Heart left ventricle (tissue), 16 donors: ENCODE measurements at places on chromosomes 11 and 22.

DNA sequence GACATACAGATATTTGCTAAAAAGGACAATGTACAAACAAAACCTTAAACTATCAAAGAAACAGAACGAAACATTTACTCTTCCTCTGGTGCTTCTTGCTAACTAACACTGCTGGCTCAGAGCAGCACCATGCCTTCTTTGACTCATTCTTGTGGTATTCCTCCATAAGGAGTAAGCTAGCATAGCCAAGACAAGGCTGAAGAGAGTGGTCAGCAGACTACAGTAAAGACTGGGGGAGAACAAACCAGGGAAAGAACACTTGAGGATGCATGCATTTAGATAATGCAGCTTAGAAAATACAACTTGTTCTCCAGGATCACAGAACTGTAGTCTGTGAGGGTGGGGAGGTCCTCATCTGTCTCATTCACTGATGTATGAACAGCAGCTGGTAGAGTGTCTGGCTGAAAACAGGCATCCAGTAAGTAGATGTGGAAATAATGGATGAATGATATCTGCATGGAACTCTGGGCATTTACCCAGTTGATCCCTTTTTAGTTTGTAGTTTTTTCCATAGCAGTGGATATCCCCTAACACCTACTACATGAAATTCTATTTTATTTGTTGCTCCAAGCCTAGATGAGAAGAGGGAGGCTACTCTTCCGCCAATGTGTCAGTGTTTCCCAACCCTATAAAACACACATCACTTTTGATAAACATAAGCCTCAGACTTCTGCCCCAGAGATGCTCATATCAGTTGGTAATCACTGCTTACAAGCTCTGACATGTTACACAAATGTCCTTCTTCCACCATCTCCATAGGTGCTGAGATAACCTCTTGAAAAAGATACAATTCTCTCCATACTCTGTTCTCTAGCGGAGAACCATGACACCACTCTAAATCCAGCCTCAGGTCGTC, 7.3 kb downstream of the SNX19 start:
- DNase-seq = no peak

- DNase-seq = no peak
These were observed 335.3 kb downstream of the FAM181B start for GRCh38 chr11:82398300-82398815.

GRCh38 chr11:120655589-120655988, 144.0 kb downstream of the GRIK4 start:
- DNase-seq = no peak

DNA sequence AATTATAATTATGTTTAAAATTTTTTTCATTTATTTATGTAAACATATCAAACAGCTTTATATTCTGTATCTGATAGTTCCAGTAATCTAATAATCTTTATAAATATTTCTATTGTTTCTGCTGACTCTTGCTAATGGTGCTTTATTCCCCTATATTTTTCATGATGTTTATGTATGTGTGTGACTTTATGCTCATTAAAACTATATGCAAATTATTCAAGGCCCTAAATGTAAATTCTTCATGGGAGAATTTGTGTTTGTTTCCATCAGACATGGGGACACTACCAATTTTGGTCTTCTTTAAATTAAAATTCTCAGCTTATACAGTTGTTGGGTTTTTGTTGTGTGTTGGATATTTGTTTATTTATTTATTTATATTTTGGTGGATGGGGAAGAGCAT, 13.7 kb upstream of the ALKBH3 start:
- DNase-seq = no peak

GRCh38 chr11:35141571-35141971, 2.6 kb downstream of the CD44 start:
- peak; percentile 56 for DNase-seq

GRCh38 chr11:119229288-119229672, 23.1 kb downstream of the CBL start:
- no peak for DNase-seq

GRCh38 chr11:101717619-101718018, 133.8 kb upstream of the TRPC6 start:
- DNase-seq = no peak

DNA sequence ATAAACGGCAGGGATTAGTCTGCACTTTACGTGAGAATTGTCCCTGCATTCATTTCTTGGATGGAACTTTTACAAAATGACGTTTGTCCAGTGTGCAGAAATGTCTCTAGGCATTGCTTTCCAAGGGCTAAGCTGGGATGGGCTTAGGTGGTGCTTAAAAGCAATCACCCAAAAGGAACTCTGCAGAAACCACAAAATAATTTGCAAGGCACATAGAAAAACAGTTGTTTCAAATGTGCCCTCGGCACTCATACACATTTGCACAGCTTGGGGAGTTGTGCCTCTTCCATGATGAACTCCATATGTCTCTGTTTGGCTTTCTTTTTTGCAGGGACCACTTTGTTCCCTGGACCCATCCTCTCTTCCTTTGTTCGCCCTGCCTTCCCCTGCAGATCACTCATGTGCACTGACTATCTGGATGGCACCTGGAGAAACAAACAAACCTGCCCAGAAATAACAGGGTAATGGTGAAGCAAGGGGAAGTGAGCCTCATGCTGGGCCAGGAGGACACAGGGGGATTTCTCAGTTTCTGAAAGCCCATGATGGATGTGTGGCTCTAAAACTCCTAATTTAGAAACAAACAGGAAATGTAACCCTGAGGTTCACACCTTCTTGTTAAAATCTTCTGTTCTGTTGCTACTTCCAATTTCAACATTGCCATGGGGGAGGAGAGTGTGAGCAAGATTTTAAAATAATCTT, 150.2 kb downstream of the SNX19 start:
- no peak for DNase-seq

DNA sequence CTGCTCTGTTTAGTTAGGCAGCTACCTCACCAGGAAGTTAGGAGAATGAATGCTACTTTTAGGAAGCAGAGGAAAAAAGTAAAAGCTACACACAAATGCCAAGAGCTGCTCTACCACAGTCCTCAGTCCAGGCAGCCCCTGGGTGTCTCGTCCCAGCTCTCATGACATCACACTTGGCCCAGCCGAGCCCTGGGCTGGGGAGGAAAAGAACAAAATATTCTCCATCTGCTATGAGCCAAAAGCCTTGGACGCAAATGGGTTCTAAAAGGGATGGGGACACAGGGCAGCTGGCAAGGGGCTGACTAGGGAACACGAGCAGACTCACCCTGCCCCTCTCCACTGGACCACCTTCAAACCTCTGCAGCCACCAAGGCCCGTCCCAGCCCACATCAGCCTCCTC, 26.1 kb downstream of the TMEM184B start:
- DNase-seq = peak; percentile 68

DNA sequence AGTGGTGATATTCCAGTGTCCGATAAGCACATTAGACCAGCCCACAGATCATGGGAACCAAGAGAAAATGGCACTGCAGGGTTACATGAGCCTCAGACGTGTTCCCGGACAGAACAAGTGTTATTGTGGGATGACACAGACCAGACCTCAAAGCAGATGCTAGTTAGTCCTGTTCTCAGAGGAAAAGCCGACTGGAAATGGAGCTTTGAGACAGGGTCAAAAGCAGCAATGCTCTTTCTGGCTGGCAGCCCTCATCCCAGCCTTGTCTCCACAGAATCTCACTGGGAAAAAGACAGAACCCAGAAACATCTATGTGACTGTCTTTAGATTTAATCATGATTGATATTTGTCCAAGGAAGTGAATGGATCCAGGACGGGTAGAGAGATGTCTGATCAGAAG, 506.8 kb downstream of the INSC start:
- DNase-seq = no peak

DNA sequence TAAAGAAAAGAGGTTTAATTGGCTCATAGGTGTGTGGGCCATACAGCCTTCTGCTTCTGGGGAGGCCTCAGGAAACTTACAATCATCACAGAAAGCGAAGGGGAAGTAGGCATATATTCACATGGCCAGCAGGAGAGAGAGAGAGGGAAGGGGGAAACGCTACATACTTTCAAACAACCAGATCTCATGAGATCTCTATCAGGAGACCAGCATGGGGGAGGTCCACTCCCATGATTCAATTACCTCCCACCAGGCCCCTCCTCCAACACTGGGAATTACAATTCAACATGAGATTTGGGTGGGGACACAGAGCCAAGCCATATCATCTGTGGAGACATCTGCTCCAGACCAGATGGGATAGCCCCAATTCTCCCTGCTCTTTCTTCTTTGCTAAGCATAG, 866.0 kb downstream of the BRD1 start:
- no peak for DNase-seq

DNA sequence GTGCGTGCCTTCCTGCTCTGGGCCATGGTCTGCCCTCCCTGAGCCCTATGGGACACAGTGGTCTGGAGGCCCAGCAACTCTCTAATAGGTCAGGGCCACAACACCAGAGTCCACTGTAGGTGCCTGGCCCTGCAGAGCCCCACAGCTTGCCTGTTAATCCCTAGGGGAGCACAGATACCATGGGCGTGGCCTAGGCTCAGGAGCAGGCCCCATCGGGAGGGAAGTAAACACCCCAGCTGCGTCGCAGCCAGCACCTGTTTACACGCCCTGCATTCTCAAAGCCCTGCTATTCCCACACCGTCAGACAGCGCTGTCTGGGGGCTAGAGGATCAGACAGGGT, 2.5 kb downstream of the KCTD17 start:
- DNase-seq = no peak
